ENCODE measurements at places on chromosomes 2 and 18.
A peak's percentile ranks its signal among the peaks of the same experiment; 100 is the strongest.

GRCh38 chr2:105443617-105444598, 45.1 kb upstream of the FHL2 start:
- DNase-seq, result no peak

- no peak for DNase-seq
Observed at GRCh38 chr18:46028536-46028891, 43.5 kb downstream of the PSTPIP2 start.

GRCh38 chr2:188327518-188328213, 36.0 kb downstream of the GULP1 start:
- no peak for DNase-seq

DNA sequence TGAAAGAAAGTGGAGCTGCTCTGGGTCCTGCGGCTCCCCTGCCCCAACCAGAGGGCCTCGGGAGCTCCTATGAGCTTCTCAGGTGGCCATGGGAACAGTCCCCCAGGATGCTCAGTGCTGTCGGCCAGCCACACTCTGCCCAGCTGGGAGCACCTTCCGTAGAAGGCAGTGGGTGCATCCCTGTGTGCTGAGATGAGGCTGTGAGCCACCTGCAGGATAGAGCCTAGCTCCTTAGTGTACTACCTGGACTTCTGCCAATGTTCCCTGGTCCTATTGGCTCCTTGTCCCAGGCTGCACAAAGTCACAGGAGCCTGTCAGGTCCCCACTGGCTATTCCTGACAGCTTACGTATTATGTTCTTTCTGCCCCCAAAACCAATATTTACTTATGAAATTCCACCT, 16.1 kb downstream of the PRELID3A start:
- DNase-seq, result no peak

GRCh38 chr2:62305421-62306176, 109.7 kb downstream of the B3GNT2 start:
- no peak for DNase-seq

GRCh38 chr2:227395556-227395955, 7.8 kb upstream of the SCYGR1 start:
- no peak for DNase-seq

DNA sequence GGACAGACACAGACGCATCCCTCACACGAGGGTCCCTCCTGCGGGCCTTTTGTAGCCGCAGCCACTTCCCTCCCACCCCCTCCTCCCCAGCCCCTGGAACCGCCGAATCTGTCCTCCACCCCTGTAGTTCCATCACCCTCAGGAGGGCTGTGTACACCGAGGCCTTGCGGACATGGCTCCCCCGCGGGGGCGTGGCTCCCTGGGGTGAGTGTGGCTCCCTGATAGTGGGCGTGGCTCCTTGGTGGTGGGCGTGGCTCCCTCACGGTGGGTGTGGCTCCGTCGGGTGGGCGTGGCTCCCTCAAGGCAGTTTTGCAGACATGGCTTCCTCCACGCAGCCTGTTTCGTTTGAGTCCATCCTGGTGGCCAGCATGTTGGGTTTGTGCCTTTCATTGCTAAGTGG, 420.7 kb upstream of the SALL3 start:
- no peak for DNase-seq

DNA sequence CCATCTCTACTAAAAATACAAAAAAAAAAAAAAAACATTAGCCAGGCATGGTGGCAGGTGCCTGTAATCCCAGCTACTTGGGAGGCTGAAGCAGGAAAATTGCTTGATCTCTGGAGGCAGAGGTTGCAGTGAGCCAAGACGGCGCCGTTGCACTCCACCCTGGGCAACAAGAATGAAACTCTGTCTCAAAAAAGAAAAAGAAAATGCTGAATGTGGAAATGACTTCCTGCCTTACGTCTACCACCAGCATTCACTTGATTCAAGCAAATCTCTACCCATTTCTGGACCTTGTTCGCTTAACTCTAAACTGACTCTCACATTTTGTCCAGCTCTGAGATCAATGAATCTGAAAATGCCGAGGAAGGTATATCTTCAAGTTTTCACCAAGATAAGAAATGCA, 825.3 kb downstream of the TRIB2 start:
- no peak for DNase-seq

- no peak for DNase-seq
Observed at GRCh38 chr2:83516503-83516902, 942.6 kb downstream of the SUCLG1 start.

DNA sequence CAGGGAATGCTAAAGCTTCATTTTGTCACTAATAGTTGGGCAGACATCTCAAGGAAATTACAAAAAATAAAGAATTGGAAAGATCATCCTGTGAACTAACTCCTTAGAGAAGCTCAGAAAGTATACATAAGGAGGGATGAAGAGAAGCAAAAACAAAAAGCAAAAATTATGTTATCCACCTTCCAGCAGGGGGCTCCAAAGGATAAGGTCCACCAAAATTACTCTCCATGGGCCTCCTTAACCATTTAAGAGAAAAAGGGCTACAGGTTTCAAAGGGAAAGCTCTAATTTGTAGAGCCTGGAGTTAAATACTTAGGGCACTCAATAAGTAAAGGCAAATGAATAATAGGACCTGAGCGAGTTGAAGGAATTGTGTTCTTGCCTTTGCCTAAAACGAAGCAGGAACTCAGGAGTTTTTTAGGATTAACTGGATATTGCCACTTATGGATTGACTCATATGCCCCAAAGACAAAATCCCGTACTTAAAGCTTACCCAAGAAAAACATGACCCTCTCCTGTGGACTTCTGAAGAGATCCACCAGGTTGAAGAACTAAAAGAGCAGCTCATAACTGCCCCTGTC, 1167.9 kb downstream of the DSC3 start:
- no peak for DNase-seq

- no peak for DNase-seq
Observed at GRCh38 chr2:117771969-117772630, 42.4 kb upstream of the DDX18 start.

GRCh38 chr2:191931329-191931728, 84.4 kb upstream of the CAVIN2 start:
- DNase-seq, result no peak

DNA sequence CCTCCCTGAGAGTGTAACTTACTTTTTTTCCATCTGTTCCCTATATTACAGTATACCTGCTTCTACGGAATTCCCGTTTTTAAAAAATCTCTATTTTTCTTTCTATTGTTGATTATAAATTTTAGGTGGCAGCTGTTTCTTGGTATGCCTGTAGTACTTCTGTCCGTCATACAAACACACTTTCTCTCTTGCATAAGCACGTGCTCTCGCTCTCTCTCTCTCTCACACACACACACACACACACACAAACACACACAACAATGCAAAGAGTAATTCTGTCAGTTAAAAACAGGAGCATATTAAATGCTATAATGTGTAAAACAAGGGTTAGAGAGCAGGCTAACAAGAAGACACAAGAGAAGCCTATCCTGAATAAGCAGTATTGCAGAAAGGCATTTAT, 140.5 kb downstream of the THADA start:
- no peak for DNase-seq

DNA sequence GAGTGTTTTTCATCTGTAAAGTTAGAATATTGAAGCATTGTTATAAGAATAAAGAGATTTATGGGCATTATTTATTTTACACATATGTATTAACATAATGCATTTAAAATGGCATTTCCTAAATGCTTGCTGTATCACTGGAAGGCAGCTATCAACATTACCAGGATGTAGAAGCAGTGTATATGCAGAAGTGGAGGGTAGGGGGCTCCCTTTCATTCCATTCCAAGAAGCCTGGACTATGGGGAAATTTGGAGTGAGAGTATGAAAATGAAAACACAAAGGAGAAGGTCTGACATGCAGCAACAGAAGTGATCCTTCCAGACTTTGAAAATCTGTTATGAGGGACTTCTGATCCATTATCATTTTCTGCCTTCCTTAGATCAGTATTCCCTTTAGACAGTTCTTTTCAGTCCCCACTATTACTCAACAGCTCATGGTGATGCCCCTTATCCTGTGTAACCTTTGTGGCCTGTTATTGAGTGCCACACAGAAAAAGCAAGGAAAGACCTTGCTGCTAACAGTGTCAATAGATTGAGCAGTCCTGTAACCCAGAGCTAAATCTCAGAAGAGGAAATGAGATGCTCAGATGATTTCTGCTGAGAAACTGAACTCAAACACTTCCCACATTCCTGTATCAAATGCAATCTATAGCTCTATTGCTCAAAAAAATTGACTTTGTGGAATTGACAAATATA, 216.6 kb downstream of the HNMT start:
- DNase-seq, result no peak

GRCh38 chr2:231600619-231601355, 8.1 kb downstream of the TEX44 start:
- no peak for DNase-seq

GRCh38 chr2:190469771-190470170, 61.6 kb downstream of the MFSD6 start:
- peak; percentile 93 for DNase-seq

- no peak for DNase-seq
Observed at GRCh38 chr2:61855318-61855613, 1.4 kb upstream of the FAM161A start.

DNA sequence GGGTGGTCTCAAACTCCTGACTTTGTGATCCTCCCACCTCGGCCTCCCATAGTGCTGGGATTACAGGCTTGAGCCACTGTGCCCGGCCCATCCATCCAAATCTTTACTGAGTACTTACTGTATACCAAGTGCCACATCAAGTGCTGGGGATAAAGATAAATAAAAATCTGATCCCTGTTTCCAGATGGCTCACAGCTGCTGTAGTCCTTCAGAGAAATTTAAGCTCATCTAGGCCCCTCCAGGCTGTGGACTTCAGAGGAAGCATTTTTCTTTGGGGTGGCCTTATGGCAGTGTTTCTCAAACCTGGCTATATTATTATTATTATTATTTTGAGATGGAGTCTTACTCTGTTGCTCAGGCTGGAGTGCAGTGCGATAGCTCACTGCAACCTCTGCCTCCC, 33.7 kb upstream of the GTF2A1L start:
- no peak for DNase-seq

DNA sequence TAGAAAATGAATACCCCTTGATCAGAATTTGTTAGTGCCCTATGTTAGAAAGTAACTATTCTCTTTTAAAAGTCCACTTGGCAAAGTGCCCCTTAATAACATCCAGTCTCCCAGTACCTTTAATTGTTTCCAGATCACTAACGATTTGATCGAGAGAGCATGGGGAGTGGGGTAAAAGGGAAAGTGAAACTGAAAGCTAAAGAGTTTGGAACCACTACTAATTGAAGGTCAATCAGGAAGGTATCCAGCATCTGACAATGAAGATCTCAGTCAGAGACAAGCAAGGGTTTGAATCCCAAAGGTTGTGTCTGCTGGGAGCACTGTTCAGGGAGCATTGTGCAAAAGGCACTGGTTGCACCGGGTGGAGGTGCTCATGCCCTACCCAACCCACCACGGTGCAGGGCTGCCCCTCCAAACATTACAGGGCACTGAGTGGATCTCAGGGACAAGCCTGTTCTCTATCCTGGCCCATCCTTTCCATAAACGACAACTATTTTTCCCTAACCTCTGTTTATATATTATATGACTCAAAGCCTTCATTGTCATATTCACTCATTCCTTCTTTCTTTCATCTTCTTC, 14.6 kb upstream of the RIT2 start:
- DNase-seq, result no peak

GRCh38 chr18:61502472-61502871, 169.2 kb downstream of the CDH20 start:
- DNase-seq, result no peak

GRCh38 chr18:13537022-13537780, 189.2 kb downstream of the FAM210A start:
- no peak for DNase-seq

- no peak for DNase-seq
Observed at GRCh38 chr2:118122594-118123281, 34.5 kb downstream of the INSIG2 start.

DNA sequence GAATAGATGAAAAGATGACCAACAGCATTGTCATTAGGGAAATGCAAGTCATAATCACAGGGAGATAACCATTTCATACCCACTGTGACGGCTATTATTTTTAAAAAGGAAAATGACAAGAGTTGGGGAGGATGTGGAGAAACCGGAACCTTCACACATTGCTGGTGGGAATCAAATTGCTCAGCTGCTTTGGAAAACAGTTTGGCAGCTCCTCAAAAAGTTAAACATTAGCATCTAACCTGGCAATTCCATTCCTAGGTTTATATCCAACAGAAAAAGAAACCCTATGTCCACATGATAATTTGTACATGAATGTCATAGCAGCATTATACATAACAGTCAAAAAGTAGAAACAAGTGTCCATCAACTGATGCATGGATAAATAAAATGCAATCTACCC, 58.2 kb downstream of the KCNG3 start:
- no peak for DNase-seq

DNA sequence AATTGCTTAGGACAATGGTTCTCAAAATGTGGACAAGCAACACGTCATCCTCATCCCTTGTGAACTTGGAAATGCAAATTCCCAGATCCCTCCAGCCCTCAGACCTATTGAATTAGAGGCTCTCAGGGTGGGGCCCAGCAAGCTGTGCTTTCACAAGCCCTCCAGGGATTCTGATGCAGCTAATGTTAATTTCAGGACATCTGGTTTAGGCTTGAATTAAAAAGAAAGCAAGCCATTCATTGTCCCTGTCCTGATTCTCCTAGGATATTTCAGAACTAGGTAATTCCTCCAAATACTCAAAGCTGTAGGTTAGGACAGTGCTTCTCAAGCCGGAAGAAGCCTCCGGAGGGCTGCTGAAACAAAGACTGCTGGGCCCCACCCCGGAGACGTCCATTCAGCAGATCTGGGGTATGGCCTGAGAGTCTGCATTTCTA, 26.0 kb upstream of the GLI2 start:
- no peak for DNase-seq

- no peak for DNase-seq
Observed at GRCh38 chr2:149732730-149733290, 145.2 kb upstream of the MMADHC start.

DNA sequence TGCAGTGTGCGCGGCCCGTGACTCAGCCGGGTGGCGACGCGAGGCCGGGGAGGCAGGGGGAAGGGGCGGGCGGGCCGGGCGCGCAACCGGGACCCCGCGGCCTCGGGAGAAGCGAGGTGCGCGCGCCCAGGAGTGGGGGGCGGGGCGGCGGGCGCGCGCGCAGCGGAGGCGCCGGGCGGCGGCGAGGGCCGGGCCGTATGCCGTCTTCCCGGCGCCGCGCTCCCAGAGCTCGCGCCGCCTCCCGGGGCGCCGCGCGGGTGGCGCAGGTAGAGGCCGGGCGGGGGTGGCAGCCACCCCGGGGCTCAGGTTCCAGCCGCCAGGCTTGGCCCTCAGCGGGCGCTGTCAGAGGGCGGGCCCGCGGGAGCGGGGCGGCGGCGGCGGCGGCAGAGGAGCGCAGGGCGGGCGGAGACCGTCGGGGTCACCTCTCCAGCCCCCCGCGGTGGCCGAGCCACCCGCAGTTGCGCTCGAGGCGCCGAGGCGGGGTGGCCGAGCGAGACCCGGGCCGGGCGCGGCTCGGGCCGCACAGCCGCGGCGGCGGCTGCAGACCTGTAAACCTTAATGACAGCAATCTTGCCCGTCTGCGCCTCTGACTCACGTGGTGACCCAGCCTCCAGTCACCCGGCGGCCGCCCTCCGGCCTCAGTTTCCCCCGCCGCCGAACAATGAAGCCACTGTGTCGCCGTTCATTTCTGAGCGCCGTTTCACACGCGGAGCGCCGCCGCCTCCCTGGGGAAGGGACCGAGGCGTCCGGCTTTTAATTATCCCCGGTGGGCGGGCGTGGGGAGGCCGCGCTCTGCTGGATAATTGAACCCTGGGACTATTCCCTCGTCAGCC, 25.3 kb upstream of the SMAD7 start:
- no peak for DNase-seq

- no peak for DNase-seq
Observed at GRCh38 chr2:18762667-18763066, 173.3 kb upstream of the NT5C1B start.

- no peak for DNase-seq
Observed at GRCh38 chr18:39913672-39914366, 2041.2 kb upstream of the PIK3C3 start.

All from NCI-H1436 treated with DMSO at 0.1 percent for 48 hours (cell line).